ENCODE measurements at places on chromosomes 4 and X.
A peak's percentile ranks its signal among the peaks of the same experiment; 100 is the strongest.

DNA sequence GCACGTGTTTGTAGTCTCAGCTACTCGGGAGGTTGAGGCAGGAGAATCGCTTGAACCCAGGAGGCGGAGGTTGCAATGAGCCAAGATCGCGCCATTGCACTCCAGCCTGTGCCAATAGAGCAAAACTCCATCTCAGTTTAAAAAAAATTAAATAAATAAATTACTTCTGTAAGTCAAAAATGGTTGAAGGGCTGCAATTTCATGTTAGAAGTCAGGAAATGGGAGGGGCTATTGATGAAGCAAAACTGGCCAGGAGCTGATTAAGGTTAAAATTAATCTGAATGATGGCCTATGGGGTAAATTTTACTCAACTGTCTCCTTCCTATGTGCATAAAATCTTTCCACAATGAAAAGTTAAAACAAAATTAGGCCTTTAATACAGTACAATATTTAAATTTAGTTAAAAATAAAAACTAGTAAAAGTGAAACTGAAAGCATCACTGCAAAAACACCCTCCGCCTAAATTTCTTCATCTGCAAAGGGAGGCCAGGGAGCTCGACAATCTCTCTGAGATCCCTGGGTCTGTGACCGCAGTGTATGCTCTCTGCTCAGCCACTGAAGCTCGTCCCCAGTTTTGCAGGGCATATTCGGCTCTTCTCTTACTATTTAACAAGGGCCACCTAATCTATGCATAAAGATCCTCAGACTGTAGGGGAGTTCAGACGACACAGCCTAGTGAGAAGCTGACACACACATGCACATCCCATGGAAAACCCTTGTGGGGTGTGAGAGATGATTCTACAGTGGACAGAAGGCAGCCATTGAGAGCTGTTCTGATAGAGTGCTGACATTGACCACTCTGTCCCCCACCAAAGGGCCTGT, 57.2 kb downstream of the IRF2 start:
- no peak for DNase-seq

- DNase-seq = no peak
Observed at GRCh38 chr4:173415885-173416653, 17.2 kb upstream of the SCRG1 start.

DNA sequence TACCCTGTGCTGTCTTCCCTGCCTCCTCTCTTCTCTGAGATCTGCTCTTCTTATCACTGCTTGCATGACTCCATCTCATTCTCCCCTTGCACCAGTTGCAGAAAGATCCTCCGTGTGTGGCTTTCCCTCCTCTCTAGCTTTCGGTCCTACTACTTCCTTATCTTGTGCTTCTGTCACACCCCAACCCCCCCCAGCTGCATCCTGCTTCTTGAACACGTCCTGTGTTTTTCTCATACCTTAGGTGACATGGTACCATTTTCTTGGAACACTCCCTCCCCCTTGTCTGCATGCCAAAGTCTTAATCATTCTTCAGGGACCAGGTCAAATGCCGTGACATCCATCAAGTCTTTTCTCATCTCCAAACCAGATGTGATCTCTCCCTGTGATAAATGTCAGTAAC, 46.4 kb downstream of the FHL1 start:
- no peak for DNase-seq

DNA sequence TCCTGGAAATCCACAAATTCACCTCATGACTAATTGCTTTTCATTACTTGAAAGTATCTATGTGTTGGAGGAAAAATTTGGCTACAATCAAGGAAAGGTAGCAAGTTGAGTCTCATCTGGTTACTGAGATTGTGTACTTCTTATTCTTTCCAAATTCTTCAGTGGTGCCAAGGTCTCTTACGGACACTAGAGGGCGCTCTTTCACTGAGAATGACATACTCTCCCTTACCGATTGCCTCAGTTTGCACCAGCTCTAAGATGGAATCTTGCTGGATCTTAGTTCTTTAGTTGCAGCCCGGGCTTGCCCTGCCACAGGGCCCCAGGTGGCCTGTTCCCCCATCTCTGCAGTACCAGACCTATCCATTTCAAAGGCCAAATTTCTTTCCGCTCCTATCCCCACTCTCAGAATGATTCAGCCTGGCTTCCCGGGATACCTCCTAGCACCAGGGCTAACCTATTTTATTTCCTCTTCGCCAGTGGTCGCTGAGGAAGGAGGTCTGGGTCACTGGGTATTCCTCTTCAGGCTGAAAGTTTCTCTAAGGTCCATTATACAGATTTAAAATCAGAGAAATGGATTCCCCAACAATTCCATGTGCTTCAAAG, 24.6 kb upstream of the GPR50 start:
- DNase-seq = peak; percentile 16

DNA sequence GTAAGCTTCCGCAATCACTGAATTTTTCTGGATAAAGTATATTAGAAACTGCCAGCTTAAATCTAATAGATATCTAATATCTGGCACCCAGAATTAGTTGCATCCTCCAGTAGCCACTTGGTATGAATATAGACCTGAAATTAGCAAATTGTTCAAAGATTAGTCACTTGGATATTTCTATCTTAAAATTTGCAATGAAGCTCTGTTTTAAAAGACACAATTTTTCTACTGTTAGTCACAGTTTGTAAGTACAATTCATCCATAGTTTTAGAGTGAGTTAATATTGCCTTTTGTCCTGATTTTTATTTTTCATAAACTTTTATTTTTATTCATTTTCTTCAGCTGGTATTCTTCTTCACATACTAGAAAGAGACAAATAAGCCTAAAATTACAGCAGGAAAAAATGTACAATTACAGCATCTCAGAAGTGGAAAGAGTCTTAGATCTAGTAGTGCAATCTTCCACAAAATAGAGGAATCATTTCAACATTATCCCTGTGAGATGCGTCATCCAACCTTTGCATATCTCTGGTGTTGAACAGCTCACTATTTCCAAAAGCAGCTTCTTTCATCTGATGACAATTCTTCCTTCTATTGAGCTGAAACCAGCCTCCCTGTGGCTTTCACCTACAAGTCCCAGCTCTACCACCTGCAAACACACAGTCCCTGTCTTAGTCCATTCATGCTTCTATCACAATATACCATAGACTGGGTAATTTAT, 190.0 kb upstream of the AR start:
- peak; percentile 1 for DNase-seq

DNA sequence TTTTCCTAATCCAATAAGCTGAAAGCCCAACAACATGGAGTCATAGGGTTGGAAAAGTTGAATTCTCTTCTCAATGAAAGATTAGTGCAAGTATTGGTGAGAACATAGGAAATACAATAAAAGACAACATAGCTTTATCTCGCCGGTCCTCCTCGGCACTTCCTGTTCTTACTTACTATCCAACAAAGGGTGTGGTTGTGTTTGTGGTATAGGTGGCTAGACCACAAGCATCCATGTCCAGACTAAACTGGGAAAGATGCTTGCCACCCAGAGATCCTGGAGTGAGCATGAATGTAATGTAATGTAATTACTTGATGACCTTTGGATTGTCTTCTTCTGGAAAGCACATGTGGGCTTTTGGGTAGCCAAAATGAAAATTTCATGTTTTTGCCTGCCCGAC, 223.8 kb downstream of the CPE start:
- DNase-seq = no peak

DNA sequence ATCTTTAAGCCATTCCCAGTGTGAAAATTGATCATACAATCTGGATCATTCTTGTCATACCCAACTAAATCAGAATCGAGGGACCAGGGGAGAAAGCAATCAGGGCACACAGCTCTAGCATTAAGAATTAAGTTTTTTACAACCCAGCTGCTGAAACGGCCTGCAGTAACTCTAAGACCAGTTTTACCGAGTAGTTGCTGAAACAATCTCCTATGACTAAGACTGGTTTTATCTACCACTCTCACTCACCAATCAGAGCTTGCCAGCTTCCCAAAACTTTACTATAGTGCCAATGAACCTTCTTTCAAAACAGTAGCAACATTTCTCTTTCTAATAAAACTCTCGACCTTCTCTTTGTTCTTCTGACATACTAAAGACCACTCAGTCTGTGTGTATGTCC, 2.8 kb upstream of the SAP30 start:
- peak; percentile 35 for DNase-seq

DNA sequence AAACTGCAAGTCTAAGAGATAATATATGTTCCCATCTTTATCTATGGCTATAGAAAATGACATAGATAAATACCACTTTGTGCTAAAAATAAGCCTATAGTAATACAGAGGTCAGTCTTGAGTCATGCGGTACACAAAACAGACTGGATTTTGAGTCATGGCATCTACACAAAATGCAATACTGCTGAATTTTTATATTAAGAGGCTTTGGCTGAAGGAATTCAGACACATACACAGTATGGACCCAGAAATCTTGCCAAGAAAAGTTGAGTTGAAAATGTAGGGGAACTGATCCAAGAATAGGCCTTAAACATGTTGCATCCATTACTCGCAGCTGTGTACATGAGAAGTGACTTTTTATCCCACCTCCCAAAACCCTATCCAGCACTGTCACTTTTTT, 184.4 kb downstream of the TENM3 start:
- no peak for DNase-seq

GRCh38 chr4:55012363-55013230, 112.8 kb downstream of the KDR start:
- no peak for DNase-seq

- DNase-seq = no peak
Observed at GRCh38 chr4:139959396-139959795, 194.6 kb downstream of the MAML3 start.

- DNase-seq = no peak
Observed at GRCh38 chr4:25888781-25889180, 25.2 kb upstream of the SMIM20 start.

DNA sequence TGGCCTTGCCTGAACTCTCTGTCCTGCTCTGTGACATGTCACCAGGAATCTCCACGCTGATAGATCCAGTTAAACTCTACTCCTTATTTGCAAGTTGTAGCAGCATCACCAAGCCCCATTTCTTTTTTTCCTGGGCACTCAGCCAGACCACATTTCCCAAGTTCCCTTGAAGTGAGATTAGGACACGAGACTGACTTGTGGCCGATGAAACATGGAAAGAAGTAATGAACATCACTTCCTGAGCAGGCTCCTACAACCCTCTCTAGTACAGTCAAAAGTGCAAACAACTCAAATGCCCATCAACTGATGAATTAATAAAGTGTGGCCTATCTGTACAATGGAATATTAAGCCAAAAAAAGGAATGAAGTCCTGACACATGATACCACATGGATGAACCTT, 74.6 kb downstream of the MAP3K15 start:
- peak; percentile 1 for DNase-seq

DNA sequence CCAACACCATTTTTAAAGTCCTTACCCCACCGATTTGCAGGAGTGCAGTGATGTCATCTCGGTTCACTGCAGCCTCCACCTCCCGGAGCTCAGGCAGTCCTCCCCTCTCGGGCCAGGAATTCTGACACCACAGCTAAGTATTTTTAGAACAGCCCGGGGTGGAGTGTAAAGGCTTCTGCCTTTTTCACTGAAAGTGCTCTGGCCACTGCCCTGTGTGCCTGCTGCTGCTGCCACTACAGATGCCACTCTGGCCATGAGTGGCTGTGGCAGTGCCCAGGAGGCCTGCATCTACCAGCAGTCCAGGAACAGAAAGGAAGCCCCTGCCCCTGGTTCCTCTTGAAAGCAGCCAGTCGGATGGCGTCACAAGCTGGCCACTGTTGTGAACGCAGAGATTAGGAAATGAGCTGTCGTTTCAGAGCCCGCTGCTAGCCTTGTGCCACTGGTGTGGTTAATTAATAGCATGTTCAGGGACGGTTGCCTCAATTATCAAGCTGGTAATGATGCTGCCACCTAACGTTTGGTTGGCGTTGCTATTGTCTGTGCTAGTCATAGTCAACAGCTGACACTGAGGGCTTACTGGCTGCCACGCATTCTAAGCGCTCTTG, 23.6 kb upstream of the TBC1D14 start:
- DNase-seq = peak; percentile 90

GRCh38 chr4:173413036-173413435, 14.1 kb upstream of the SCRG1 start:
- DNase-seq = peak; percentile 70

DNA sequence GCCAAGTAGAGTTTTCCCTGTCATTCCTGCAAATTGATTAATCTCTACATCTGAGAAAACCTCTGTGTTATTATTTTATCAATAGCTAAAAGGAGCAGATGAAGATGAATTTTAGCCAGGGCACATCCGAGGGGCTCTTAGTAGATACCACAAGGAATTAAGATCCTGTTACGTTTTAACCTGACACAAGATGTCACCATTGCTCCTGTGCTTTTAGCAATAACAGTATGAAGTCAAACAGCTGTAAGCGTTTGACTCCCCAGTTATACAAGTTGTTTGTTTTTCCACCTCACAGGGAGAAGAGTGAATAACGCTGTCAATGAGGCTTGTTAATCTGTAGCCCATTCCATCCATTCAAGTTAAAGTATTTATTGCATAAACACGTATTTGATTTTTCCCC, 76.0 kb upstream of the AP1S2 start:
- DNase-seq = peak; percentile 44

DNA sequence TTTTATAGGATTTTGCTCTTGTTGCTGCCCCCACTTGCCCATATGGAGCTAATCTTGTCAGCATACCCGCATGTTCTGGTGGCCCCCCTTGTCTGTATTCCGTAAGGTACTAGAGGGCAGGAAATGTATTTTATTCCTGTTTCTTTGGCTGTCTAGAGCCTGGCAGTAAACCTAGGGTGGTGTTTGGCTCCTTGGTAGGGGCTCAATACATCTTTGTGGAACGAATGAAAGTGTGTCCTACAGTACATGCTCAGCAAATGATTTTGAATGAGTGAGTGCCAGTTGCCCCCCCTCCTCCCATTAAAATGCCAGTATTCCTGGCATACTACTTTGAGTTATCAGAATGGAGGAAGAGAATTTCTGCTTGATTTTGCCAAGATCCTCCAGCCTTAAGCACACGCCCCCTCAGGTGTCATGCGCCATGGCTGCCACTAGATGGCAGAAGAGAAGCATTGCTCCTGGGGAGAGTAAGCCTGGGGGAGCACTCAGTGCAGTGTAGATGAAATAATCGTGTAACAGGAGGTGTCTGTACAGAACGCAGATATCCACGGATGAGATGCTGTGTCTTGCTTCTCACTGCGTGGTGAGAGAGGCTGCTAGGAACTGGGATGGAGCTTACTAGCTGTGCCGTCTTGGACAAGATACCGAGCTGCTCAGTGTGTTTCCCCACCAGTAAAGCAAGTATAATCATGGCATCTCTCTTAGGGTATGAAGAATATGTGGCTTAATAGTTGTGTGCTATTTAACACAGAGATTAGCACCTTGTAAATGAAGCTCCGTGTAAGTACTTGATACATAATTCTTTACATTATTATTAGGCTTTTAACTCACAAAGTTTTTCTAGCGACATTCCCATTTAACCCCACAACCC, 17.2 kb upstream of the RNF212 start:
- peak; percentile 62 for DNase-seq

GRCh38 chrX:153530411-153531129, 13.1 kb downstream of the ATP2B3 start:
- no peak for DNase-seq

GRCh38 chr4:23614284-23614892, 275.5 kb downstream of the PPARGC1A start:
- no peak for DNase-seq
